ENCODE measurements at places on chromosomes 2 and 18.

DNA sequence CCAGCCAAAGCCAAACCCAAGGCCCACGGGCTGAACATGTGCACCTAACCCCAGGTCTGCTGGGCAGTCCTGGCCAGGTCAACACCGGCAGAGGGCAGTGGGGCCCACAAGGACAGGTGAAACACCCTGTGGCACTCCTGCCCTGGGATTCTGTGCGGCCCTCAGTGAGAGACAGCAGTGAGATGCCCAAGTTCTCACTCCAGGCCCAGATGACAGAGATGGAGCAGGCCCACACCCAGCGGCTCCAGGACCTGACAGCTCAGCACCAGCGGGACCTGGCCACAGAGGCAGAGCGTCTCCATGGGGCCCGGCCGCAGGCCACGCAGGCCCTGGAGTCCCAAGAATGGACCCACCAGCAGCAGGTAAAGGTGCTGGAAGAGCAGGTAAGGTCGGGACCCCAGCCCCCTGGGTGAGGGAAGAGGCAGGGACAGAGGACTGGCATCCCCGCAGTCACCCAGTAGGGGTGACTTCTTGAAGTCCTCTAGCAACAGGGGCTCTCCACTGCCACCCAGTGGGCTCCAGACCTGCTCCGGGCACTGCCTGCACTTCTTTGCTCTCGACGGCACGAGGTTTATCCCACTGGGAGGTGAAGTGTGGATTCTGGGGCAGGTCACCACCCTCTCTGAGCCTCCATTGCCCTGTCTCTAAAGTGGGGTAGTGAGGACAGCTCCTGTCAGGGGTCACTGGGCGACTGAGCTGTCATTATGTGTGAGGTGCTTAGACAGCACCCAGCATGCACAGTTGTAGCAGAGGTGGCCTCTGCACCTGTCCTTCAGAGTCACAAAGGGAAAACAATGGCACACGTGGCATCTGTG is 8.8 kb upstream of the SNED1 start:
- DNase-seq, result no peak

GRCh38 chr2:118858485-118859156 is 11.2 kb upstream of the EN1 start:
- DNase-seq, result no peak

DNA sequence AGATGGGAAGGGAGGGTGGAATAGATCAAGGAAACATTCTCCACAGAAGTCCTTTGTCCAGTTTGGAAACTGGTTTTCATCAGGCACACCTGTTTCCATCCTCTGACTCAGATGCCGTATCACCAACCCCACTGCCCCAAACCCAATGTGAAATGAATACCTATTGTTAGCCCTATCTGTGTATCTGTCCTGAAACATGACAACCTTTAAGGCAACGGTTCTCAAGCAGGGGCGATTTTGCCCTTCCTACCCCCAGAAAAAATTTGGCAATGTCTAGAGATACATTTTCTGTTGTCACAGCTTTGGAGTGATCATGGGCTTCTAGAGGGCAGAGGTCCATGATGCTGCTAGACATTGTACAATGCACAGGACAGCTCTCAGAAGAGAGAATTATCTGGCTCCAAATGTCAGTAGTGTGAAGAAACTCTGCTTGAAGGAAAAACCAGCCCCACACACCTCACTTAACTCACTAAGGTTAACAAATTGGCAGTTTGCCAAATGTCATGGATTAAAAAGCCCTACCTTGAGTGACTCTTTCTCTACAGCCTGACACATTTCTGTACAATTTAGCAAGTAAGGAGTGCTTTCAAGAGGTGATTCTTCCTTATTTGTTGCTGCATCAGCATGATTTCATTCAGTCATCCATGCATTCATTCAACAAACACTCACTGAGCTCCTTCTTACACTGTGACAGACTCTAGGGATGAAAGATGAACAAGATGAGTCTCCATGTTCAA is 3.4 kb downstream of the SCTR start:
- no peak for DNase-seq

- DNase-seq, result no peak
Observed at GRCh38 chr2:238939521-238940403, 91.9 kb downstream of the TWIST2 start.

GRCh38 chr2:108635630-108636354 is 83.5 kb upstream of the RANBP2 start:
- no peak for DNase-seq
